SJCRH30 (cell line): ENCODE measurements at places on chromosomes 3 and 15. TPM values are rescaled to one million over a fixed set of nuclear protein-coding genes. Genes with fewer than 3 reads are reported as not detected.

SLC2A2 gene
- total RNA-seq = not detected in 2 replicates

MON1A gene
- total RNA-seq = 5.4 and 6.1 TPM in 2 replicates

GRCh38 chr3:147387291-147387884 lies 19.0 kb downstream of the ZIC4 start:
- H3K36me3 ChIP-seq = no peaks in the 10 kb centered on the region
- no peaks in the 10 kb centered on the region for H3K4me1 ChIP-seq
- H3K27ac ChIP-seq = no peak overlapping the region
- H3K27me3 ChIP-seq = no peaks in the 10 kb centered on the region

DNA sequence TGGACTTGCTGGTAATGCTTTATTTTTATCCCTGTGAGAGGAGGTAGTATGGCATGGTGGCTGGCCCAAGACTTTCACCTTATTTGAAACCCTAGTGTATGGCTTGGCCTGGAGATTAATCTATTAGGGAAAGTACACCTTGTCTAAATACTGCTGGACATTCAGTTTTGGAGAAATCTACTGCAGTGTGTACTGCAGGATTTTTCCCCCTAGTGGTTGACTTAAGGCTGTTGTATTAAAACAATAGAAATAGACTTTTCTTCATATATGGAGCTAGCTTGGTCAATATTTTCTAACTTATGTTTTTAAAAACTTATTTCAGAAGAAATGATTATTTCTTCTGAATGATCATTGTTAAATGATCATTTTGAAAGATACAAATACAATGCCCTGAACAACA lies 13.9 kb upstream of the SLITRK3 start:
- DNase-seq = no peak
- H3K27ac ChIP-seq = no peak overlapping the region
- no peaks in the 10 kb centered on the region for H3K36me3 ChIP-seq
- H3K4me1 ChIP-seq = no peaks in the 10 kb centered on the region
- H3K27me3 ChIP-seq = no peaks in the 10 kb centered on the region

DNA sequence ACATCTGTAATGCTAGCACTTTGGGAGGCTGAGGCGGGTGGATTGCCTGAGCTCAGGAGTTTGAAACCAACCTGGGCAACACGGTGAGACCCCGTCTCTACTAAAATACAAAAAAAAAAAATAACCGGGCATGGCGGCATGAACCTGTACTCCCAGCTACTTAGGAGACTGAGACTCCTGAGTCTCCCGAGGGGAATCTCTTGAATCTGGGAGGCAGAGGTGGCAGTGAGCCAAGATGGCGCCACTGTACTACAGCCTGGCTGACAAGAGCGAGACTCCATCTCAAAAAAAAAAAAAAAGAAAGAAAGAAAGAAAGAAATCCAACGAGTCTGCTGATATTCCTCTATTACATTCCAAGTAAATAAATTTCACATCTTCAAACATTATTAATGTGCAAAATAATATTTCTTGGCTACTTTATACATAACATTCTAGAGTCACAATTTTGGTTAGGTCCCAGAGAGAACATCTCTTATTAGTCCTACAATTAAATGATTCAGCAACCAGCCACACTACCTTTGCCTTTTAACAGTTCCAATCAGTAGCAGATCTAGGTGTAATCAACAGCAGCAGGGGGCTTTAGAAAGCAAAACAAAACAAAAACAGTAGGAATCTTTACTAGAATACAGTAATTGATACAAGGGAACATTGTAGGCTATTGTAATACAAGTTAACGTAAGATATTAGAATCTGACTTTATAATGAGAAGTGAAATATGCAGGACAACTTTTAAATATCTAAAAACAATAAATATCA lies 195.8 kb downstream of the TBC1D5 start:
- no peaks in the 10 kb centered on the region for H3K27me3 ChIP-seq
- no peaks in the 10 kb centered on the region for H3K36me3 ChIP-seq
- H3K4me3 ChIP-seq = no peak overlapping the region
- H3K4me1 ChIP-seq = no peaks in the 10 kb centered on the region
- H3K27ac ChIP-seq = no peak overlapping the region

DNA sequence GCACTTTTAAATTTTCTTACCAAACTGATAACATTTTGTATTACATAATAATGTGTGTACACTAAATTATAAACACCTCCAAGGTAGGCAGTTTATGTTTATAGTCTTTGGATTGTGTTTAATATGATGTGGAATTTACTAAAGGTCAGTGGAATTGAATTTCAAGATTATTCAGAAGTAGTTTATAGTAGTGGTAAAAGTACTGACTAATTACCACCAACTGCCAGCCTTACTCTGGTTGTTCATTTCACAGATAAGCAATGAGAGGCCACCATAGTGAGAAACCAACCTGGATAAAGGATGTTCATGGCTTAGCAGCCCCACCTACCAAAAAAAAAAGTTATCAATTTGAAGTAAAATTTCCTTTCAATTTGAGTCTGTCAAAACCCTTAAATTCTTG lies 54.0 kb upstream of the EIF5A2 start:
- H3K36me3 ChIP-seq = no peaks in the 10 kb centered on the region
- H3K27ac ChIP-seq = no peak overlapping the region
- no peaks in the 10 kb centered on the region for H3K27me3 ChIP-seq
- DNase-seq = no peak
